Esophagus squamous epithelium (tissue), 5 donors: ENCODE measurements at places on chromosomes 11 and 22.
A peak's percentile ranks its signal among the peaks of the same experiment; 100 is the strongest.

GRCh38 chr11:128018692-128019091 lies 568.7 kb downstream of the ETS1 start:
- DNase-seq: no peak

DNA sequence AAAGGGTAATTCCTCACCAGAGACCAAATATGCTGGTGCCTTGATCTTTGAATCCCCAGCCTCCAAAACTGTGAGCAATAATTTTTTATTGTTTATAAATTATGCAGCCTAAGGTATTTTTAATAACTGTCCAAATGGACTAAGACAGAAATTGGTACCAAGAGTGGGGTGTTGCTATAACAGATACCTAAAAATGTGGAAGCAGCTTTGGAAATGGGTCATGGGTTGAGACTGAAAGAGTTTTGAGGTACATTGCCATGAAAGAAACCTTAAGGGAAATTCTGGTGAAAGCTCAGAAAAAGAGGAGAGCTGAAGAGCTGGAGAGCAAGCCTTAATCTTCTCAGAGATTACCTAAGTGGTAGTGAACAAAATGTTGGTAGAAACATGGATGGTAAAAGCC lies 378.2 kb downstream of the NXPE2 start:
- DNase-seq: no peak

- DNase-seq: no peak
Measured at GRCh38 chr11:132131047-132131446, 760.6 kb downstream of the NTM start.

GRCh38 chr11:130006929-130007328 lies 4.3 kb upstream of the PRDM10 start:
- no peak for DNase-seq

DNA sequence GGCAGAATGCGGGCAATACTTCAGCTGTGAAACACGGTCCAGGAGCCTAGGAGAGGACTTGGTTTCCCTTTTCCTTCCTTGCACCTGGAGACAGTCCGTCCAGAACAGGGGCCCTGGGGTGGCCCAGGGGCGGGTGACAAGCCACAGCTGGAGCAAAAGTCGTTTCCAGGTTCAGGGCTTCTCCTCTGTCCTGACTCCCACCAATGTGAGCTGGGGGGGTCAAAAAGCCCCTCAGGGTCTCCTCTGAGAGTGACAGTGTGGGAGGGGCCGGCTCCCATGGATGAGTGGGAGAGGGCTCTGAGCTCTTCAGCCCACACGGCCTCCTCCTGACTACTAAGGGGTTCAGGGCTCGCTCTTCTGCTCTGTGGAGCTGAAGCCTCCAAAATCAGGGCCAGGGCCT lies 20.1 kb upstream of the ARFGAP3 start:
- DNase-seq: no peak

DNA sequence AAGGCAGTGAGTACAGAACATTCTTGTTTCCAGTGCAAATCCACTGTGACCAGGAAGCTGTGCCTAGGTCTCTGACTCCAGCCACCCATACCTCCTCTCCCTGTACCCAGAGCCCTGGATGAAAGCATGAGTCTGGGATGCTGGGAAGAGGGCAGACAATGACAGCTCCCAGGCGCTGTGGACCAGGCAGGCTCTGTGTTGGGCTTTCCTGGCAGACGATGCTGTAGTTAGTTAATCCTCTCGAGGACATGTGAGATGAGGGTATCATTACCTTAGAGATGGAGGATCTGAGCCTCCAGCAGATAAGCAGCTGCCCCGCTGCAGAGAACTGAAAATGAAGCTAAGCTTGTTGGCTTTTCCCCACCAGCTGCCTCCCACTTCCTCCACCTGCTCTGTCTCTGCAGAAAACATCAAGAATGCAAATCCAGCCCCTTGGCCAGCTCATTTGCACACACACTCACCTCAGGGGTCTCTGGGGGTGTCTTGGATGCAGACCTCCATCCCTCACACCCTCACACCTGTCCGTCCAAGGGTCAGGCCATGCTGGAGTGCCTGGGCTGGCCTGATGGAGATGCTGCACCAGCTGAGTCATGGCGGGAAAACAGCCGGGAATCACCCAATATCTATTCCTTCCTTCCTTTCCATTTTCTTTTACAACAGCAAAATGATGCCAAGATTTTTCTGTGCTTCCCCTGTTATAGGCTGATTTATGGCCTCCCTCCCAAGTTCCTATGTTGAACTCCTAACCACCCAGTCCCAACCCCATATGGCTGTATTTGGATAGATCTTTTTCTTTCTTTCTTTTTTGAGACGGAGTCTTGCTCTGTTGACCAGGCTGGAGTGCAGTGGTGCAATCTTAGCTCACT lies 94.9 kb upstream of the SEPTIN5 start:
- DNase-seq: no peak

- DNase-seq: no peak
Measured at GRCh38 chr11:65141896-65142494, 7.7 kb upstream of the SYVN1 start.

- peak; percentile 96 for DNase-seq
Measured at GRCh38 chr11:77994434-77995362, at the start of gene INTS4. Gene INTS4, minus strand, starts transcription at chr11:77994668. Its CDS starts 25 bp downstream, at chr11:77994643.

GRCh38 chr22:39349967-39350726 lies at the start of gene SYNGR1:
Gene SYNGR1, plus strand, starts transcription at chr22:39349991. Its CDS starts 20 bp downstream, at chr22:39350011.
- DNase-seq: no peak

DNA sequence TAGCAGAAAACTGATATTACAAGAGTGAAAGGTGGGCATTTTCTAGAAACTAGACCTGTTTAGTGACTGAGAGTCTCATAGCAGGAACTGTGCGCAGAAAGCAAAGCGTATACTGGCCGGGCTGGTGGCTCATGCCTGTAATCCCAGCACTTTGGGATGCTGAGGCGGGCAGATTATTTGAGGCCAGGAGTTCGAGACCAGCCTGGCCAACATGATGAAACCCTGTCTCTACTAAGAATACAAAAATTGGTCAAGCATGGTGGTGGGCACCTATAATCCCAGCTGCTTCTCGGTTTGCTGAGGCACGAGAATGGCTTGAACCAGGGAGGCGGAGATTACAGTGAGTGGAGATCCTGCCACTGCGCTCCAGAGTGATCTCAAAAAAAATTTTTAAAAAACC lies 1.8 kb upstream of the NUP98 start:
- DNase-seq: no peak

- no peak for DNase-seq
Measured at GRCh38 chr11:129234978-129235377, 42.9 kb upstream of the ARHGAP32 start.

GRCh38 chr22:30816413-30816812 lies 121.7 kb downstream of the OSBP2 start:
- no peak for DNase-seq

DNA sequence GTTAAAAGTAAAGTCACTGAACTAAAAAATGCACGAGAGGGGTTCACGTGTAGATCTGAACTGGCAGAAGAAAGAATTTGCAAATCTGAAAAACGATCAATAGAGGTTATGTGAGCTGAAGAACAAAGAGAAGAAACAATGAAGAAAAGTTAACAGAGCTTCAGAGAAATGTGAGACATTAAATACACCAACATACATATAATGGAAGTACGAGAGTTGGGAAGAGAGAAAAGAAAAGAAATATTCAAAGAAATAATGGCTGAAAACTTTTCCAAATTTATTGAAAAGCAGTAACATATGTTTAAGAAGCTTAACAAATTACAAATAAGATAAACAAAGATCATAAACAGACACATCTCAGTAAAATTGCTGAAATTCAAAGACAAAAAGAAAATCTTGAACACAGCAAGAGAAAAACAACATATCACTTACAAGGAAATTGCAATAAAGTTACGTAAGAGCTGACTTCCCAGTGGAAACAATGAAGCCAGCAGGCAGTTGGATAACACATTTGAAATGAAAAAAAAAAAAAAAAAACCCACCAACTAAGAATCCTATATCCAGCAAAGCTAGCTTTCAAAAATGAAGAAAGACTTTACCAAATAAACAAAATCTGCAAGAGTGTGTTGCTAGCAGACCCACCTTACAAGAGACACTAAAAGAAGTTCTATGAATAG lies 56.8 kb downstream of the EMSY start:
- DNase-seq: no peak

GRCh38 chr22:36470162-36470993 lies 11.1 kb downstream of the TXN2 start:
- DNase-seq: no peak

GRCh38 chr22:49600891-49601431 lies 226.7 kb downstream of the BRD1 start:
- DNase-seq: no peak

DNA sequence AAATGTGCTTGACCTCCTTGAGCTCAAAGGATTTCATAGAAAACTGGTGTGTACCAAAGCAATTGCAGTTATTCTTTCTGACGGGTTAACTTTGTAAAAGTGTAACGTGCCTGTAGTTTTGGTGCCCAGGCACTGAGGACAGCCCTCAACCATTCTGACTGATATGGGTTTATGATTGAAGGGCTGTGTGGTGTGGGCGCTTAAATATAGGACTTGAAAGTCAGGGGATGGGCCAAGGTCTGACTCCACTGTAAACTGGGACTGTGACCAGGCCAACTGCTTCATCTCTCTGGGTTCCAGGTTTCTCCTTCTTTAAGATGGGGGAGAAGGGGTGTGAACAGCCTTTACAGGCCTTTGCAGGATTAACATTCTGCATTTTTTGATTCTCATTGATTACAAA lies 191.1 kb upstream of the ARHGAP20 start:
- DNase-seq: no peak

GRCh38 chr22:45552017-45552411 lies 49.3 kb downstream of the FBLN1 start:
- no peak for DNase-seq

- DNase-seq: no peak
Measured at GRCh38 chr11:71542879-71543777, 5.1 kb upstream of the KRTAP5-9 start.

DNA sequence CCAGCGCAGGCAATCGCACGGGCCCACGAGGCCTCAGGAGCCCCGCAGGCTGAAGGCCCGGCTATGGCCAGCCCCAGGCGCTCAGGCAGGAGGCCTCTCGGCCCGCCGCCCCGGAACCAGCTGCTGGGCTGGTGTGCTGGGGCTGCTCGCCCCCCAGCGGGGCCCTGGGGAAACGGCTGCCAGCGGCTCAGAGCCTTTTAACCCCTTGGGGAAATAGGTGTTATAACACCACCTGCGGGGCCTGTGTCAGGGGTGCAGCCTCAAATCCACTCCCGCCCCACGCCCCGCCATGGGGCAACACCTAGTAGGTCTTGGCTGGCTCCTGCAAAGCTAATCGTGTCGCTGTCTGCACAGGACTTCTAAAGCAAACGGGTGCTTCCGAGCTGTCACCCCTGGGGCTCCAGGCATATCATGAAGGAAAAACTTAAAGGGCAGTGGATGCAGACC lies 237.4 kb downstream of the TTC28 start:
- no peak for DNase-seq

GRCh38 chr11:71309181-71309580 lies 56.8 kb upstream of the SHANK2 start:
- no peak for DNase-seq

- DNase-seq: no peak
Measured at GRCh38 chr11:71354394-71355105, 93.6 kb downstream of the DHCR7 start.

- no peak for DNase-seq
Measured at GRCh38 chr11:128965485-128965884, 22.8 kb upstream of the TP53AIP1 start.

GRCh38 chr22:21726650-21727049 lies 8.9 kb downstream of the YPEL1 start:
- no peak for DNase-seq

GRCh38 chr11:1694064-1694845 lies 2.7 kb upstream of the KRTAP5-6 start:
- DNase-seq: peak; percentile 28

DNA sequence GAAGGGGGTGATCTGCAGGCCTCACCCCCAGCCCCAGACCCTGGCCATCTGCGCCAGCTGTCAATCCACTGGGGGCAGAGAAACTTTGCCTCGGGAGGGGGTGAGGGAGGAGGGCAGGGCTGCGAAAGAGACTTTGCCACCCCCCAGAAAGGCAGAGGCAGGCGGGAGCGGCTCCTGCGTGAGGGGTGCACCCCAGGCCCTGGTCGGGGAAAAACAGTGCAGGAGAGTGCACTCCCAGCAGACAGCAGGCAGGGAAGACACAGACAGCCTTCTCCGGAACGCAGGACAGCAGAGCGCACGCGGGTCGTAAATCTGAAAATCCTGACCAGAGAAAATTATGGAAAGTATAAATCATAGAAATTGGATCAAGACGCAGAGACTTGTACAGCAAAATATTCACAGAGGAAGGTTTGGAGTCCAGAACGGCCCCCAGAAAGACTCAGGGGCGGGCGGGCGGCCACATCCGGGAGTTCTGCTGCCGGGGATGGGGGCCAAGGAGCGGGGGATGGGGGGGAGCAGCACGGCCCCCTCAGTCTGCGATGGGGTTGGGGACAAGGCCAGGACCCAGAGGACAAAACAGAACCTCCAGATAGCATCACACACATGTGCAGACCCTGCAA lies 8.0 kb upstream of the MRPL23 start:
- DNase-seq: no peak

DNA sequence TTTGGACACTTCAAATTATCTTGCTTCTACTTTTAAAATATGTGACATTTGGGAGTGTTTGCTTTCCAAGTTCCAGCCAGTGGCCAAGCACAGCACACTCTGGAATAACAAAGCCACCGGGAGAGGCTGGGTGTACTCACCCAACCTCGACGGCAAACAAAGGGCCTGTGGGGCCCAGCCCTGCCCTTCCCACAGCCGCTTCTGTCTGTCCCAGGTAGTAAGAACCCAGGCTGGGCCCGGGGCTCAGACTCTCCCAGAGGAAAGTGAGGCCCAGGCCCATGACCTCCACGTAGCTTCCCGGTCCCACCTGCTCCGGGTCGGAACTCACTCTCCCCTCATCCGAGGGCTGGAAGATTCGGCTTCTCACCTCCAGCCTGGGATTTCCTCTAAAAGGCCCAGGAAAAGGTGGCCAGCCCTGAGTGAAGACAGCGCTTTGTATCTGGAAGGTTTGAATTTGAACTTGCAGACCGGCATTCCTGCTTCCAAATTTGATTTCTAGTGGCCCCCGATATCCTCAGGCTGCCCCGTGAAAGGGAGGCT lies 93.5 kb downstream of the CELSR1 start:
- no peak for DNase-seq

DNA sequence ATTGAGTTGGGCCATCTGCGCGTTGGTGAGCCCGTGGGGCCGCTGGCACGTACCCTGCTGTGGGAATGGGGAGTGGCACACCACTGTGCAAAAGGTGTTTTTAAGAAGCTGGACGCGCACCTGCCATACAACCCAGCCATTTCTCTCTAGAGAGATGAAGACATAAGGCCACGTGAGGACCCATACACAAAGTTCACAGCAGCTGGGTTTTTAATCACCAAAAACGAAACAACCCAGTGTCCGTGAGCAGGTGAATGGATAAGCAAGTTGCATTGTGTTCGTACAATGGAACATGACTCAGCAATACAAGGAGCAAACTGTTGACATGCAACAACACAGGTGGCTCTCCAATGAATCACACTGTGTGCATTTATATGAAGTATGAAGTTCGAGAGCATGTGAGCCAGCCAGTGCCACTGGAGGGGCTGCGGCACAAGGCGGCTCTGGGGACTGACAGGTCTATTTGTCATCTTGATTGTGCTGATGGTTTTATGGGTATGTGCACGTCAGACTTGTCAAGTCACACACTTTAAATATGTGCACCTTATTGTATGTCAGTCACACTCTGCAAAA lies 30.6 kb upstream of the PANX2 start:
- no peak for DNase-seq

GRCh38 chr11:65083134-65083833 lies 556 bp downstream of the CDCA5 start:
- no peak for DNase-seq

- no peak for DNase-seq
Measured at GRCh38 chr11:76636826-76637460, 33.6 kb downstream of the LRRC32 start.
